ENCODE measurements at places on chromosomes 3 and 15. TPM values are rescaled to one million over a fixed set of nuclear protein-coding genes. Genes with fewer than 3 reads are reported as not detected.

ALDH1A2 gene
- total RNA-seq: 0.18 TPM

DVL3 gene
- total RNA-seq: 29.1 TPM

CCK gene
- total RNA-seq: not detected

HLTF gene
- total RNA-seq: 82.0 TPM

GOLGA6D gene
- total RNA-seq: not detected

TIMMDC1 gene
- 273 TPM for total RNA-seq

TRPM1 gene
- 105 TPM for total RNA-seq

RCN2 gene
- total RNA-seq: 132 TPM

AP4E1 gene
- 7.3 TPM for total RNA-seq
